Tongue (tissue), 3 donors: ENCODE measurements at places on chromosomes 7 and 10. TPM values are rescaled to one million over a fixed set of nuclear protein-coding genes. Genes with fewer than 3 reads are reported as not detected.

The SORCS1 gene
- total RNA-seq: 17.8 TPM

The AZGP1 gene
- 51.0 TPM for total RNA-seq

DNA sequence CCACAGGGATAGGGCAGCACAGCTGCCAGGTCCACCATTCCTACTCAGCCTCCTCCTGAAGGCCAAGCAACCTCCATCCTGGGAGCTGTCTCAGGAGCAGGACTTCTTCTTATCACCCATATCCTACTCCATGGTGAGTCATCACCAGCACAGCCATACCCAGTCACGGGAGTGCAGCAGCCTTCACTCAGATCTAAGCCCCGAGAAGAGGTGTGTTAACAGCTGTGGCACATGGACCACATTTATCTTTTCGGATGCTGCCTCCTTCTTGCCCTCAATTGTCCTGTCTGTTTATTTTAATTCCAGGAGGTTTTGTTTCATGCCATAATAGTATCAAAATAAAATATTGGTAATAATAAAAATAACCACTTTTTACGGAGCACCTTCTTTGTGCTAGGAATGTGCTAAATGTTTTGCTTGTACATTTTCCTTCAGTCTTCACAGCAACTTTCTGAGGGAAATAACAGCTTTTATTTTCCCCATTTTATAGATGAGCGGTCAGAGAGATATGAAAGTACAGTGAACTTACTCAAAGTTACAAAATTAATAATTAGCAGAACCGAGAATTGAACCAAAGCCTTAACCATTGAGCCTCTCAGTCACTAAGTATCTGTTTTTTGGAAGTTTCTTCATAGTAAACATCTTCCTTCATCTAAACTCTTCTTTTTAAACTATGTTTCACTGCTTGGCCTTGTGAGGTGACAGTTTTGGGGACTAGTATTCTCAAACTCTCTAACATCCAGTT is 2.5 kb upstream of the KEL start:
- DNase-seq: no peak

DNA sequence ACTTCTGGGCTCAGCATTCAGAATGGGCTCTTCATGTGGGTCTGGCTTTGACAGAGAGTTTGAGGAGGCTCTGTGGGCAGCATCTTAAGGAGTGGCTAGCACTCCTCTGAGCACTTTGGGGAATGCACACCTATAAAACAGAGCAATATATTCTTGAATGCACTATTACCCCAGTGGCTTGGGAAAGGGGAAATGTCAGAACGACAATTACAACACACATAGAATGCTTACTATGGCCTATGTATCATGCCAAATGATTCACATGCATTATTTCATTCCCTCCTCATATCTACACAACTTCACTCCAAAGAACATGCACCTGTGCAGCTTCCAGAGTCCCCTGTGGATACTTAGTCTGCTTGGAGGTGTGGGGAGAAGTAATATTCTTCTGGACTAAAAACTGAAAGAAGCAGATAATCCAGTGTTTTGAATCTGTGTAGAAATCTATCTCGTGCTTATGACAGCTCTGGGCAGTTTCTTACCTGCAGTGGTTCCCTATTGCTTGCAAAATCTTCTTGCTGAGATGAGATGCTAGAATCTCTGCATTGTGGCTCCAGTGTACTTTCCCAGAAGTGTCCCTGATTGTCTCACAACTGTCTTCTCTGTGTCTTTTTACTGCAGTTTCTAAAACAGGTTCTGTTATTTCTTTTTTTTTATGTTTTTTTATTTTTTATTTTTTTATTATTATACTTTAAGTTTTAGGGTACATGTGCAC is 5.5 kb upstream of the MGAM start:
- no peak for DNase-seq

- no peak for DNase-seq
Observed at GRCh38 chr7:41313171-41313570, 389.7 kb downstream of the INHBA start.

- DNase-seq: no peak
Observed at GRCh38 chr10:11298116-11298515, 280.4 kb downstream of the CELF2 start.

DNA sequence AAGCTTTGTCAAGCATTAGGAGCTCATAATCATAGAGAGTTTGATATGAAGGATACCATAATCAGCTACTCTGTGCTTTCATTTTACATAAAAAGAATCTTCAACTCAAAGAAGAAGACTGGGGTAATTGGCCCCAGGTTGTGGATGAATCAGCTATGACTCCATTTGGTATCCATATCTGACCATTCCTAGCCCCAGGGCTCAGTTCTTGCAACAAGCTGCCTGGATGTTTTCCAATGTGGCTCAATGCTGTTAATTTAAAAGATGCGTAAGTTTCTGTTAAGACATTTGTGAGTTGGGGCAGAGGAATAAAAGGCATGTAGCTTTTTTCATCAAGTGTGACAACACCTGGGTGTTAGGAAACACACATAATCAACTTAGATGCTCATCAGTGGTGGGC is 951.1 kb downstream of the NRG3 start:
- DNase-seq: no peak
